Stimulated activated CD8-positive, alpha-beta memory T cell treated with anti-CD3 and anti-CD28 coated beads, Interleukin-12 subunit alpha, Interleukin-12 subunit beta, amount 100 ng/mL, for 1 hour (primary cell): ENCODE measurements at places on chromosomes 4 and X.

GRCh38 chr4:144189121-144189520, 48.6 kb upstream of the GYPA start:
- DNase-seq: no peak

GRCh38 chr4:8009710-8010511, 70.2 kb upstream of the AFAP1 start:
- DNase-seq: no peak

GRCh38 chr4:10690185-10690907, 5.8 kb upstream of the CLNK start:
- no peak for DNase-seq

DNA sequence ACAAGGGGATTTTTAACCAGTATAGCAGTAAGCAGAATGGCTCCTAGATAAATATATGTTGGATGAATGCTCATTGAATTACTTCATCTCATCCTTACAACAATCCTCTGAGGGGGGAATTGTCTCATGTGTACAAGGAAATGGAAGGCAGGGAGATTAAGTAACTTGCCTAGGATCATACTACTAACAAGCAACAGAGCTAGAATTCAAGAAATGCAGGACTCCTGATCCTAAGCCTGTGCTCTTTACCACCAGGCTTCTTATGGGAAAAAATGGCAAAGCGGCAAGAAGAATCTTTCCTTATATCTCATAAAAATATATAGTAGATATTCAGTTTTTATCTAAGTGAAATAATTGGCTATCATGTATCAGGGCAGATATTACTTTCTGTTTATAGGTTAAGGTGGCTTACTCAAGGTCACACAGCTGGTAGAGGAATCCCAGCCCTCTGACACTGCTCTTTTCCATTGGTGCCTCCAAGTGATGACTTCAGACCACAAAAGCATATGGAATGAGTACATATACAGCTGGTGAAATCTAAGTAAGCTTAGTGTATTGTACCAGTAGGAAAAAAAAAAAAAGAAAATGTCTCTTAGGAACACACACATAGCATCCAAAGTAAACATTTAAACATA, 2.1 kb downstream of the ABHD18 start:
- DNase-seq: no peak

GRCh38 chr4:185566972-185567371, 31.7 kb upstream of the PDLIM3 start:
- no peak for DNase-seq

DNA sequence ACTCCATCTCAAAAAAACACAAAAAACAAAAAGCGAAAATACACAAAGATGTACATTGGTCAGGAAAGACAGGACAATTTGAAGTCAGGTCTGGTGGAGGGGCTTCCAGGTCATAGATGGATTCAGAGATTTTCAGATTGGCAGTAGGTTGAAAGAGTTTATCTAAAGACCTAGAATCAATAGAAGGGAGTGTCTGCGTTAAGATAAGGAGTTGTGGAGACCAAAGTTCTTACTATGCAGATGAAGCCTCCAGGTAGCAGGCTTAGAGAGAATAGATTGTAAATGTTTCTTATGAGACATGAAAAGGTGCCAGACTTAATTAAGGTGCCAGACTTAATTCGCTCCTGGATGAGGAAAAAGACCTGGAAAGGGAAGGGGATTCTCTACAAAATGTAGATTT, 6.9 kb upstream of the RPS3A start:
- no peak for DNase-seq

DNA sequence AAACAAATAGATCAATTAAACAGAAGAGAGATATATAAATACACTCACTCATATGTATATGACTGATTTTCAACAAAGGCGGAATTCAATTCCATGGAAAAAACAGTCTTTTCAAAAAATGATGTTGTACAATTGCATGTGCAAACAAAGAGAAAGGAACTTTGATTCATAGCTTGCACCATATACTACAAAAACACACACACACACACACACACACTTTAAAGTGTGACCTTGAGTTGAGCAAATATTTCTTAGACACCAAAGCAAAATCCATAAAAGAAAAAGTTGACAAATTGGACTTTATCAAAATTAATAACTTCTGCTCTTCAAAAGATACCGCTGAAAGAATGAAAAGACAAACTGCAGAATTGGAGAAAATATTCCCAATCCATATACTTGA, 168.8 kb downstream of the EVC2 start:
- DNase-seq: no peak

DNA sequence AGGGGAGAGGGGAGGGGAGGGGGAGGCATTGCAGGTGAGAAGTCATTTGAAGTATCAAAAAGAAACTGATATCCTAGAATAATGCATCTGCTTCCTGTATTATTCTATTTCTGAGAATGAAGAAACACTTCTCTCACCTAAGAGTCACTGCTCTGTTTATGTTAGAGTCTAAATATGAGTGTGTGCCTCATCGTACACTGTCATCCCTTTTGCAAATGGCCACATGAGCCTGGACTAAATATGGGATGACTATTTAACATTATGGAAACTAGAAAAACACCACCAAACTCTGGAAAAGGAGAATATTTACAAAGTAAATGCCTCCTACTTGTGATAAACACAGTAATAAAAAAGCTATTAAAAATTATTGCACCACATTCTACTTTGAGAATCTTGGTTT, 146.4 kb upstream of the NOCT start:
- no peak for DNase-seq

DNA sequence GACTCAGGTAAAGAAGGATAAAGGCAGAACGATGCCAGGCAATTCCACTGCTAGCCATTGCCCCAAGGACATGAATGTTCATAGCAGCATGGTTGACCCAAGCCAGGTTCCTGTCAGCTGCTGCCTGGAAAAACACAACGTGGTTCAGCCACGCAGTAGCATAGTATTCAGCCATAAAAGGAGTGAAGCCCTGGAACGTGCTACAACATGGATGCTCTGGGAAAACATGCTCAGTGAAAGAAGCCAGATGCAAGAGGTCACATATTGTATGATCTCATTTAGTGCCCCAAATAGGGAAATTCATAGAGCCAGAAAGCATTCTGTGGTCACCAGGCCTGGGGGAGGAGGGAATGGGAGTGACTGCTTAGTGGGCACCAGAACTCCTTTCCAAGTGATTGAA, 129.8 kb downstream of the GPR143 start:
- no peak for DNase-seq

DNA sequence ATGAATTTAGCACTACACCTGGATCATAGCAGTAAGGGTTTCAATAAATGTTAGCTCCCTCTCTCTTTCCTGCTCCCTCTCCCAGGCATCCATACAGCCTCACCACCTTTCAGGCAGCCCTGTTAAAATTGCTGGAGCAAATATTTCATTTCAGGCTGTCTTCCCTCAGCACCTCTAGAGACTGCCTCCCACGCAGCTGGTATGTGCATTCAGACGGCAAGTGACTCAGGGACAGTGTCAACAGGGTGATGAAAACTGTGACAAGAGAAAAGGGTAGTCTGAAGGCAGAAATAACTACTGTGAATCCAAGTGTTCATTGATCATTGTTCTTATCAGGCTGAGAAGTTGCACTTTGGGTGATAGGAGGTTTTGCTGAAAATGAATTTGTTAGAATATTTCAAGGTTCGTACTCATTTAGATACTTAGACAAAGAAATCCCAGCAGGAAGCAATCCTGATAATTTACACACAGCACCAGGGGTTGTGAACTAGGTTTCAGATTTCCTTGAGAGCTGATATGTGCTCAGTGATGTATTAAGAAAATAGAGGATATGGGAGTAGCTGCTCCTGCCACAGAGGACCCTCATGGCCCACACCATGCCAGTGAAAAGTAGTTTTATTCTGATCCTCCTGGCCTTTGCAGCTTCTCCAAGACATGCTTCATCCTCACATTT, 424.2 kb downstream of the FGF13 start:
- DNase-seq: no peak

DNA sequence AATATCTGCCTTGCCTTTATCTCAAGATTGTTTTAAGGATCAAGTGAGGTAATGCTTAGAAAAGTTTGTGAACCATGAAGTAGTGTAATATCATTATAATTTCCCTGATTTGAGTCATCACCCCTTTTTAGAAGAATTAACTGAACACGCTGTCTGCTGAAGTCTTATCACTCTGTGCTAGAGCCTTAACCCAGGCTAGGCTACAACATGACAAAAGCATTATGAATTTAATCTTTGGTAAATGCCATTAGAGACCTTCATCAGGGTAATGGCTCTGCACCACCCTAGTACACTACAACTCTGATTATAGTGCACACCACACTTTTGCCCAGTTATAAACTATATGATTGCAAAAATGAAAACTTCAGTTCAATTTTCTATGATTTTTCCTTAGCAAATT, 118.3 kb downstream of the ADGRL3 start:
- DNase-seq: no peak

GRCh38 chr4:10018818-10019461, 2.4 kb downstream of the SLC2A9 start:
- peak; percentile 71 for DNase-seq

DNA sequence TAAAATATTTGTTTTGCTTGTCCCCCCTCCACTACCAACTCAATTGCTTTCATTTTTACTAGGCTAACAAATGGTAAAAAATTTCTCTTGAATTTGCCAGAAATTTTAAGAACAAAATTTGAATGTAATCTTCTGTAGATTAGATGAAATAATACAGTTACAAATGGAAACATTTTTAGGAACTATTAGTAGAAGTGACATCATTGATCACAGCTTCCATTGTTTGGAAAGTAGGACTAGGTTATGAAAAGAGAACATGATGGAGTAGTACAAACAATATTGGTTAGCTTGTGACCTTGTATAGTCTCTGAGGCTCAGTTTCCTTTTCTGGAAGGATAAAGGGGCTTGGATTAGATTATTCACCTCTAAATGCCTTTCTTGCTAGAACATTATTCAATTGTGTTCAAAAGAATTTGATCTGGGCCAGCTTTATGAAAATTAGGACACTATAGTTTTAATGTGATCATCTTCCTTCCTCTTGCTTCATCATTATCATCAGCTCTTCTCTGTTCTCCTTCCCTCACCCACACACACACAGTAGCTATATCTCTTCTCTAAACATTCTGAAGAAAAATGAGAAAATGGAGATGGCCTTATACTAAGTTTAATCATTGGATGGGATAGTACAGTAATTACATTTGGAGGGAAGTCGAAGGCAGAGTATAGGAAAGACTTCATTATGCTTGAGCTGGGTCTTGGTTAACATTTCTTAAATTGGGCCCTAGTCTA, 9.9 kb downstream of the MTMR1 start:
- DNase-seq: no peak

DNA sequence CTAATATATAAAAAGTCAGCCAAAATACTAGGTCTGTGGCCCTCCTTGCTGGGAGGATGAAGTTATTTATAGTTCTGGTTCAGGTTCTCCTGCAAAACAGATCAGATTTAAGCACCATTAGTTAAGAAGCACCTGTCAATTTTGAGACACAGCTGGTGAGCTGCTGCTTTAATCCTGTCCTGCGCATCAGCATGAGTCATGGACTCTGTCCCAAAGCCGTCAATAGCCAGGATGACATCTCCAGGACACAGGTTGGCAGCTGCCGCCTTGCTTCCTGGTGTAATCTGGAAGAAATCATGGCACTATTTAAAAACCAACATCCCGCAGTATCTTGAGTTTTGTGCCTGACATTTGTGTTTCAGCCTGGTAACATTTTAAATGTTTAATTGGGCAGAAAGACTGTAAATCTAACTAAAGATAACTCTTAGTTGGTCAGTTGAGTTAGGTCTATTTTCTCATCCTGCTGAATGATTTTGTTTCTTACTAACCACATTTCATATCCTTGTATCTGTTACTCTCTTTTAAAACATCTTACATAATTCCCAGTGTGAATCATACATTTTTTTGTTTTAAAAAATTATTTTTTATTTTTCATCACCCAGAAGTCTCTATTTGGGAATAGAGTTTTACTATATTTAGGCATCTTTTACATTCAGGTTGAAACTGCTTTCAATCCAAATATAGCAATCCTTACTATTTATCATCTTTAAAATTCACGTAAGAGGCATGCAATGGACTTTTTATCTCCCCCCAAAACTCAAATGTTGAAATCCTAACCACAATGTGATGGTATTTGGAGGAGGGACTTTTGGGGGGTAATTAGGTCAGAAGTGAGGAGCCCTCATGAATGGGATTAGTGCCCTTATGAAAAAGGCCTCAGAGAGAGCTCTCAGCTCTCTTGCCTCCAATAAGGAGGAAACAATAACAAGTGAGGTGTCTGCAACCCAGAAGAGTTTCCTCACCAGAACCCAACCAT, 10.1 kb downstream of the PDLIM3 start:
- no peak for DNase-seq

- no peak for DNase-seq
Measured at GRCh38 chr4:185213877-185214276, 4.5 kb downstream of the SNX25 start.

GRCh38 chr4:76156635-76157034, 8.4 kb upstream of the NUP54 start:
- DNase-seq: no peak

- no peak for DNase-seq
Measured at GRCh38 chr4:60657807-60658206, 542.3 kb upstream of the ADGRL3 start.

GRCh38 chr4:15547392-15547791, 77.7 kb downstream of the CC2D2A start:
- DNase-seq: no peak

- DNase-seq: no peak
Measured at GRCh38 chr4:36392024-36392423, 110.6 kb downstream of the DTHD1 start.

DNA sequence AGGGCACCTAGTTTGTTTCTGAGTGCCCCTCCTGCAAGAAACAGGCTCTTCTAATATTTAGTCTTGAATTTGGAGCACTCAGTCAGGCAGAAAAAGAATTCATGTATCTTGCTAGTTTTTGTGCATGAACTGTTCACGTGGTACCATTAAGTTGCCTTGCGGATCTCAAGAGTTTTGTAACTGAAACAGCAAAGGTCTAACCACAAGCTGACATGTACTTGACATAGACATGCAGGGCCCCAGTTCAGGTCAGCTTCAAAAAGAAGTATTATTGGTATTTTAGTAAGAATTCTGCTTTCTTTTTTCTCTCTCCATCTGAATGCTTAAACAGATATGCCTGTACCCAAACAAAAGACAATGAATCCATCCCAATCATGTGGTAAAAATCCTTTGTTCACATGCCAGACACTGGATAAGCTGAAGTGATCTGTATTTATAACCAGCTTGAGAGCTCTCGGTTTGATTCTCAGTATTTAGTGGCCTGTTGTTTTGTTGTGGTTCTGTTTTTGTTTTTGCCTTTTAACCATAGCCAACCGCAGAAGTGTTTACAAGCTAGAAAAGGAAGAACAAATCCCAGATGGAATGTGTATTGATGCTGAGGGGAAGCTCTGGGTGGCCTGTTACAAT, 13.0 kb downstream of the RGN start:
- DNase-seq: no peak

GRCh38 chr4:21628116-21628670, 320.4 kb downstream of the KCNIP4 start:
- DNase-seq: no peak
